ENCODE measurements at places on chromosomes 16 and 17. TPM values are rescaled to one million over a fixed set of nuclear protein-coding genes. Genes with fewer than 3 reads are reported as not detected.

- no peak overlapping the region for H3K4me3 ChIP-seq
- no peaks in the 10 kb centered on the region for H3K27me3 ChIP-seq
- no peak for DNase-seq
- peaks cover 27% of the 10 kb centered on the region for H3K36me3 ChIP-seq
- H3K4me1 ChIP-seq: peaks cover 3% of the 10 kb centered on the region
Measured at GRCh38 chr16:70728150-70728549, 42.3 kb upstream of the MTSS2 start.

GRCh38 chr17:71600137-71600789, 520.6 kb upstream of the SOX9 start:
- no peaks in the 10 kb centered on the region for H3K4me1 ChIP-seq
- no peak for DNase-seq
- no peak overlapping the region for H3K4me3 ChIP-seq
- no peaks in the 10 kb centered on the region for H3K36me3 ChIP-seq
- H3K27ac ChIP-seq: no peak overlapping the region

Gene PABPN1L
- total RNA-seq: not detected

DNA sequence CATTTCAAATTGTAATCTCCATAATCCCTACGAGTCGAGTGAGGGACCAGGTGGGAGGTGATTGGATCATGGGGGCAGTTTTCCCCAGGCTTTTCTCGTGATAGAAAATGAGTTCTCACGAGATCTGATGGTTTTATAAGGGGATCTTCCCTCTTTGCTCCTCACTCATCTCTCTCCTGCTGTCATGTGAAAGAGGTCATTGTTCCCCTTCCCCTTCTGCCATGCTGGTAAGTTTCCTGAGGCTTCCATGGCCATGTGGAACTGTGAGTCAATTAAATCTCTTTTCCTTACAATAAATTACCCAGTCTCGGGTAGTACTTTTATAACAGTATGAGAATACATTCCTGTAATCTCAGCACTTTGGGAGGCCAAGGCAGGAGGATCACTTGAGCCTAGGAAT, 76.7 kb upstream of the MARCHF10 start:
- DNase-seq: peak; percentile 5
- peaks cover 7% of the 10 kb centered on the region for H3K4me1 ChIP-seq
- no peaks in the 10 kb centered on the region for H3K27me3 ChIP-seq
- no peak overlapping the region for H3K27ac ChIP-seq
- no peak overlapping the region for H3K4me3 ChIP-seq
- H3K36me3 ChIP-seq: no peaks in the 10 kb centered on the region

- no peaks in the 10 kb centered on the region for H3K27me3 ChIP-seq
- H3K27ac ChIP-seq: no peak overlapping the region
- no peak for DNase-seq
- H3K4me3 ChIP-seq: no peak overlapping the region
Measured at GRCh38 chr17:1058423-1059130, 61.6 kb downstream of the TIMM22 start.

Gene FNDC8
- total RNA-seq: not detected

- H3K4me1 ChIP-seq: no peaks in the 10 kb centered on the region
- no peak overlapping the region for H3K27ac ChIP-seq
- peaks cover 8% of the 10 kb centered on the region for H3K27me3 ChIP-seq
- DNase-seq: no peak
Measured at GRCh38 chr17:57004944-57005579, 27.1 kb downstream of the SCPEP1 start.

- H3K36me3 ChIP-seq: peaks cover 21% of the 10 kb centered on the region
- peaks cover 35% of the 10 kb centered on the region for H3K4me1 ChIP-seq
- peak overlapping the region; percentile 85 for H3K27ac ChIP-seq
- no peaks in the 10 kb centered on the region for H3K27me3 ChIP-seq
- H3K4me3 ChIP-seq: peak overlapping the region; percentile 14
- DNase-seq: no peak
Measured at GRCh38 chr17:80892019-80892855, 99.4 kb upstream of the CHMP6 start.

Gene RTN4RL1
- 3.7 TPM for total RNA-seq

DNA sequence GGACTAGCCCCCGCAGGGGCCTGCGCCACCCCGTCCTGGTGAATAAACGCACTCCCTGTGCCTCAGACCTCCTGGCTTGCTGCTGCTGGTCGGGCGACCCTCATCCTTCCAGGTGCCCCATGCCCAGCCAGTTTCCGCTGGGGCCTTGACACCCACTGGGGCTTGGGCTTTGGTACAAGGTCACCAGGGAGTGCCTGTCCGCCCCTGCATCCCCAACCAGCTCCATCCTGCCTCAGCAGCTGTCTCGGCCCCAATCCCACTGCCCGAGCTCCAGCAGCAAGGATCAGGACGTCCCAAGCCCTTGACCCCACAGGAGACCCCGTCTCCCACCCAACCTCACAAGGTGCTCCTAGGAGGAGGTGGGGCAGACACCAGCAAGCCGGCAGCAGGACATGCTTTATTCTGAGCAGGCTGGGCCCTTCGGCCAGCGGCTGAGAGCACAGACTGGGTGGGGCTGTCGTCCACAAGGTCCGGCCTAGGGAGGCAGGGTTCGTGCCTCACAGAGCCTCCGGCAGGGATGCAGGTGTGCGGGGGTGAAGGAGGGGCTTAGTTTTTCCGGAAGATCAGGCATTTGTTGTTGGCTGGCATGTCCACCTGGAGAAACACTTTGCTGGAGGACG, 1.9 kb downstream of the METTL26 start:
- peaks cover under 1% of the 10 kb centered on the region for H3K36me3 ChIP-seq
- H3K4me3 ChIP-seq: peak overlapping the region; percentile 35
- H3K4me1 ChIP-seq: peaks cover 17% of the 10 kb centered on the region
- DNase-seq: no peak

GRCh38 chr16:64975821-64976220, 146.0 kb downstream of the CDH11 start:
- peaks cover 81% of the 10 kb centered on the region for H3K36me3 ChIP-seq
- H3K4me1 ChIP-seq: peaks cover 31% of the 10 kb centered on the region
- peak overlapping the region; percentile 62 for H3K27ac ChIP-seq
- DNase-seq: no peak

DNA sequence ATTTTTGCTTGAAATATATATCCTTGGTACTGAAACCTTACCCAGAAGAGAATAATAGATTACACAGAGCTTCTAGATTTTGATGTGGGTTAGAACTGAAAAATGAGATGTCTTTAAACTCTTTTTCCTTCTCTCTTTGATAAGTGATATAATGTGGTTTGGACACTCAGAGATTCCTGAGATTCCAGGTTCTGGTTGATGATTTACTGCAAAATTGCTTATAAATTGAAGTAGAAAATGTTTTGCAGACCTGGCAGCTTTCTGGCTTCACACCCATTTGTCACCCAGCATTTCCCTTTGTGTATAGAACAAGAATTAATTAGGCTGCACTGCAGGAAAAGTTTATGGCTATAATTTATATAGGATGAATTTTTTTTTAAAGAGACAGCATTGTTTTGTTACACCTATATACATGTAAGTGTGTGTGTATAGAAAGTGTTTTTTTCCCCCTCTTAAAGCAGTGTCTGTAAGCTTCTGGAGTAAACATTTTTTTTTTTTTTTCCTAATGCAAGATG, 23.5 kb downstream of the AATF start:
- no peak overlapping the region for H3K27ac ChIP-seq
- no peaks in the 10 kb centered on the region for H3K27me3 ChIP-seq
- no peak overlapping the region for H3K4me3 ChIP-seq
- DNase-seq: no peak

DNA sequence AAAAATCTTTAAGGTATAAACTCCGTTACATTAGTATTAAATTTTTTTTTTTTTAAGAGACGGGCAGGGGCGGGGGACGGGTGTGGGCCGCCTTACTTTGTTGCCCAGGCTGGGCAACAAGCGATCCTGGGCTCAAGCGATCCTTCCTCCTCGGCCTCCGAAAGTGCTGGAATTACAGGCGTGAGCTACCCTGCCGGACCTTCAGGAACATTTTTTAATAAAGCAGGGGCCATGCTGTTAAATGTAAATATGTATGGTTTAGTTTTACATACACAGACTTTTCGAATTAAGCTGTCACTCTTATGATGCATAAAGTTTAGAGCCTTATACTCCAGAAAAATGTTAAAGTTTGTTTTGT, 2.4 kb downstream of the PPM1D start:
- H3K27ac ChIP-seq: peak overlapping the region; percentile 96
- H3K27me3 ChIP-seq: no peaks in the 10 kb centered on the region
- no peaks in the 10 kb centered on the region for H3K36me3 ChIP-seq
- no peak for DNase-seq
- peaks cover 49% of the 10 kb centered on the region for H3K4me1 ChIP-seq

DNA sequence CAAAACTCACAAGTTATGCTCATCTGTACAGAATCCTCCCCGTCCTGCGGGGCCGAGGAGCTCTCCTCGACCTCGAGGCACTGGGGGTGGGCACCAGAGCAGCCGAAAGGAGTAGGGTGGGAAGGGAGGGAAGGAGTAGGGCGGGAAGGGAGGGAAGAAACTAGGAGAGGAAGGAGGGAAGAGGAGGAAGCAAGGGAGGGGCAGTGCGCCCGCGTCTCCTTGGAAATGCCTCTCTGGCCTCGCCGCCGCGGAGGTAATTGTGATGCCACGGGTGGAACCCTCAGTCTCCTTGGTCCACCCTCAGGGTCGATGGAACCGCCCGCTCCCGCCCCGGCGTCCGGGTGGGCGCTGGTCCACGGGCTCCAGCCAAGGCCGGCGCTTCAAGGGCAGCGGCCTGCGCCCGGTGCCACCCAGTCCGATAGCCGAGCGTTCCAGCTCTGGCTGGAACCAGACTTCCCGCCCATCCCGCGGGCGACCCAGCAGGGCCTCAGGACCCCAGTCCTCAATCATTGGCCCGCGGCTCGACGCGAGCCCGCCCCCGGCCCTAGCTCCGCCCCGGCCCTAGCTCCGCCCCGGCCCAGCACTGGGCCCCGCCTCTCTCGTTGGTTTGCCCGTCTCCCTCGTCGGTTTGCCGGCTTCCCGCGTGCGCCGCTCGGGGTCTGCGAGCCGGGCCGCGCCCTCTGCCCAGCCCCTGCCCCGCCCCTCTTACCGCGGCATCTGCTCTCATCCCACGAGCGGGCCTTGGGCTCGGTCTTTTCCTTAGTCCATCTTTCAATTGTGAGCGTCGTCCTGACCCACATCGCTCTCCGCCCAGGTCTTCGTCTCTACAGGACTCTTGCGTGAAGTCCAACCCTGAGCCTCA, 596 bp downstream of the PROCA1 start:
- peak; percentile 98 for DNase-seq
- H3K27me3 ChIP-seq: no peaks in the 10 kb centered on the region
- H3K36me3 ChIP-seq: peaks cover 11% of the 10 kb centered on the region
- peak overlapping the region; percentile 91 for H3K4me3 ChIP-seq

Gene TBX2
- total RNA-seq: 25.9 TPM

Gene CCL5
- not detected for total RNA-seq

GRCh38 chr17:40073454-40074174, 10.8 kb downstream of the THRA start:
- H3K27ac ChIP-seq: peak overlapping the region; percentile 80
- H3K36me3 ChIP-seq: peaks cover 4% of the 10 kb centered on the region
- no peak for DNase-seq
- no peak overlapping the region for H3K4me3 ChIP-seq

DNA sequence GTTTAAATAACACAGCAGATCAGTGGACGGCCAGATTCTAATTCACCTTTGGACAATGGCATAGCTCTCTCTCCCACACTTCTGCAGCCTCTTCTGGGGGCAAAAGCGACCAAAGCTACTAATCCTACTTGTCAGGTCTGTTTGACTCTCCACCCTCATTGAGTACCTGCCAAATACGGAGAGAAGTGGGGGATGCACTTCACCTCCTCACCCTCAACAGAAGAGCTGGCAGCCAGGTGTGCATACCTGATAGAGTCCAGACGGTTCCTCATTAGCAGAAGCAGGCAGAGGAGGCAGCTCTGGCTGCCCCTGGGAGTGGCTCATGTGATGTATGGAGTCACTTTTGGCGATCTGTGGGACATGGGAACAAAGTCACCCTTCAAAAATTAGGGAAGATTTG, 4.9 kb downstream of the DNAH3 start:
- H3K4me3 ChIP-seq: no peak overlapping the region
- DNase-seq: no peak
- H3K4me1 ChIP-seq: no peaks in the 10 kb centered on the region
- no peak overlapping the region for H3K27ac ChIP-seq
- H3K36me3 ChIP-seq: no peaks in the 10 kb centered on the region

DNA sequence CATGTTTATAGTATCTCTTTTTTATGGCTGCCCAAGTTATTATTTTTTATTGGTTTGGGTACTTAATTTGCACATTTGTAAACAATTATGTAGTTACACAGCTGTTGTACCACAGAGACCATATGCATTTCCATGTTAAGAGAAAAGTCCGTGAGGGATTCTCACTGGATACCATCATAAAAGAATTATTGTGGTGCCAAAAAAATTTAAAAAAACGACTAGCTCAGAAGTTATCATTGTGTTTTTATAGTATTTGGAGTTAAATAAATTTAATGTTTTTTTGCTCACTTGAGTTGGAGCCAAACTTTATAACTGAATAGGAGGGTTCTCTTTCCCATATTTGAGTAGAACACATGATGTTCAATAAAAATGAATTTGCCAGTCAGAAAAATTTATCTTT, 618.7 kb downstream of the WWOX start:
- H3K27ac ChIP-seq: no peak overlapping the region
- no peak overlapping the region for H3K4me3 ChIP-seq
- no peaks in the 10 kb centered on the region for H3K4me1 ChIP-seq

DNA sequence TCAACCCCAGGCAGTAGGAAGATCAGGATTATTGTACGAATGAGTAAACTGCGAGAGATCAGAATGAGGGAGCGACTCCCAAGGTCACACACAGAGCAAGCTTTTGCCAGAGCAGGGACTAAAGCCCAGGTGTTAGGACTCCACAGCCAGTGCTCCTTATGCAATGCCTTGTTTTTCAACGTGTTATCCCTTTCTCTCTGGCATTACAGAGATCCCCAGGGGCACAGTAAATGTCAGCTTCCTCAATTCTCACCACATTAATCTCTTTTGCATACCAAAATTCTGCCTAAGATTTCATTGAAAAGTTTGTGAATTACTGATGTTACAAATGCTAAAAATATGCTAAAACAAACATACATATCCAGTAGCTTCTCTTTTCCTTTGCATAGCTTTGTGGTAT, 68.1 kb upstream of the CES5A start:
- H3K4me1 ChIP-seq: no peaks in the 10 kb centered on the region
- no peaks in the 10 kb centered on the region for H3K36me3 ChIP-seq
- H3K27ac ChIP-seq: no peak overlapping the region
- no peak overlapping the region for H3K4me3 ChIP-seq
- no peak for DNase-seq

DNA sequence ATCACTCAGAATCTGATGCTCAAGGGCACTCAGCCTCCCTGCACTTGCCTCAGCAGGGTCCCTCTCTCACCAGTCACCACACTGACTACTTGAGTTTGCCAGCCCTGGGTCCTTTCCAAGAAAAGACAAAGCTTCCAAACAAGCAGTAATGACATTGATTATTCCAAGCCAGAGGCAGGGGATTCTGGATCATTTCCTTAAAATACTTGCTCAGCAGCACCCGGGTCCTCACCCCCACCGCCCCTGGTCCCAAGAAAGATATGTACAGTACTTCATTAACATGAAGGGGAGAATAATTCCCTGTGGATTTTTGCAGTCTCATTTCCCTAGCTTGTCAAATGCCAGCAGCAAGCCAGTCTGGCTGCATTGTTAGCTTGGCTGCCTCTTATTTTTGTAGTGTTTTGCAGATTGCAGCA, 83.2 kb upstream of the GNAO1 start:
- peaks cover 3% of the 10 kb centered on the region for H3K27me3 ChIP-seq
- no peak for DNase-seq
- H3K27ac ChIP-seq: no peak overlapping the region
- no peaks in the 10 kb centered on the region for H3K36me3 ChIP-seq

Gene MGAT5B
- total RNA-seq: 0.40 TPM

Gene KRTAP4-1
- total RNA-seq: not detected

Data from osteocyte (in vitro differentiated cells).